ENCODE measurements at places on chromosomes 7 and 10.
A peak's percentile ranks its signal among the peaks of the same experiment; 100 is the strongest.

- DNase-seq: no peak
Observed at GRCh38 chr7:83976302-83976701, 218.3 kb downstream of the SEMA3A start.

DNA sequence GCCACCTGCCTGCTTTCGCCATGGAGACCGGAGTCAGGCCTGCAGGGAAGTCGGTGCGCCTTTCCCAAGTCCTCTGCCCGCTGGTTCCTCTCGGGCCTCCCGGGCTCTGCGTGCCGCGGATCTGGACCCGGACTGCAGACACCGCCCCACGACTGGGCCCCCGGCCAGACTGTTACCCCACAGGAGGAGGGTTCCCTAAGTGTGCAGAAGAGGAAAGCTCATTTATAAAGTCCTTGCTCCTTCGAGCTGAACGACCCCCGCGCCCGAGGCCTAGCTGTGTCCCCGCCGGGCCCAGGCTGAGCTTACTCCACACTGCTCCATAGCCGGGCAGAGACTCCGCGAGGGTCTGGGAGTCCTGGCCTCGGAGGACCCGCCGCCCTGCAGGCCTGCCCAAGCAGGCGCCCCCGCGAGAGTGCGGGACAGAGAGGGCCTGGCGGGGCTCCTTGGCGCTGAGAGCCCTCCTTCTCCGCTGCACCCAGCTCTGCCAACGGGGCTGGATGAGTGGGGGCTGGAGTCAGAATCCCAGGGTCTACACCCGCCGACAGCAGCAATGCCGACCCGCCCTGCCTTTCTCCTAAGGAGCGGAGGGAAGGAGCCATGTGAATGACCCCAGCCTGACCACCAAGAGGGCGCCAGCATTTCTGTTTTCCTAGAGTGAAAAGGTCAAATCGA is 8.3 kb downstream of the EN2 start:
- no peak for DNase-seq

DNA sequence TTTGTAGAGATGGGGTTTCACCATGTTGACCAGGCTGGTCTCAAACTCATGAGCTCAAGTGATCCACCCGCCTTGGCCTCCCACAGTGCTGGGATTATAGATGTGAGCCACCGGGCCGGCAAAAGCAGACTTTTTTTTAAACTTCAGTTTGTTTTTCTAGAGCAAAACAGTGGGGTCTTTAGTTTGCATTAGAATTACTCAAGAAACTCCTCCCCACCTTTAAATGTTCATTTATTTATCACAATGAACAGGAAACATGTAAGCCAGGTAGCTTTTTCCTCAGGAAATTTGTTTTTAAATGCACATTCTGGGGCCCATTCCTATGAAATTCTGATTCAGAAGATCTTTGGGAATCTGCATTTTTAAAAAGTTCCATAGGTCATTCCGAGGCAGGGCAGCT is 56.0 kb upstream of the JAZF1 start:
- no peak for DNase-seq

GRCh38 chr10:80207768-80208370 is 2.5 kb upstream of the ANXA11 start:
- DNase-seq: no peak

DNA sequence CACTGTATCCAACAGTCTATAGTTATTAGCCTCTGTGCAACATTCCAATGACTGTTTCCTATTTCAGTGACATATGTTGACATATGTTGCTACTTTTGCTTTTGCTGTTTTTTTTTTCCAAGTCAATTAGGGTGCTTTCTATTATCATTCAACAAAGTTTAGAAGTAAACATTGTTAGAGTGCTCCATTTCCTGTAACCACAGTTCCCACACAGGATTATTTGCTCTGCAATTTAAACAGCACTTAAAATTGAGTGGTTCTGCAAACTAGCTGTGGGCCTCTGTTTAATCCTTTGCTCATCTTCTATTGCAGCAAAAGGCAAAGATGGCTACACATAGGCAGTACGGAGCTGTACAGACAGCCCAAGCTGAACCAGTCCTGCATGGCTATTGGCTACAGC is 46.5 kb upstream of the PTN start:
- no peak for DNase-seq

DNA sequence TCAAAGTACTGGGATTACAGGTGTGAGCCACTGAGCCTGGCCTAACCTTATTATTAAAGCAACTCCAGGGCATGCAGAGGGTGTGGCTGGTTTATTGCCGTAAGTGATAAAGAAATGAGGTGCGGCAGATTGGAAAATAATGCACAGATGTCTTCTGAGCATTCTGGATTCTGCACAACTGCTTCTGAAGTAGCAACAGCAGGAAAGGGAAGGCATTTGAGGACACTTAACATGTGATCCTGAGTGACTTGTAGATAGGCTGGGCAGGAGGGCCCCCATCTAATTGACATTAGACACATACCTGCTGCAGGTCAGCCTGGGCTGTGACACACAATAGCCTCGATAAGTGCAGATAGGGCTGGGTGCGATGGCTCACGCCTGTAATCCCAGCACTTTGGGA is 5.6 kb downstream of the RHBDD2 start:
- no peak for DNase-seq

- no peak for DNase-seq
Observed at GRCh38 chr10:112115781-112116385, 67.7 kb downstream of the GPAM start.

DNA sequence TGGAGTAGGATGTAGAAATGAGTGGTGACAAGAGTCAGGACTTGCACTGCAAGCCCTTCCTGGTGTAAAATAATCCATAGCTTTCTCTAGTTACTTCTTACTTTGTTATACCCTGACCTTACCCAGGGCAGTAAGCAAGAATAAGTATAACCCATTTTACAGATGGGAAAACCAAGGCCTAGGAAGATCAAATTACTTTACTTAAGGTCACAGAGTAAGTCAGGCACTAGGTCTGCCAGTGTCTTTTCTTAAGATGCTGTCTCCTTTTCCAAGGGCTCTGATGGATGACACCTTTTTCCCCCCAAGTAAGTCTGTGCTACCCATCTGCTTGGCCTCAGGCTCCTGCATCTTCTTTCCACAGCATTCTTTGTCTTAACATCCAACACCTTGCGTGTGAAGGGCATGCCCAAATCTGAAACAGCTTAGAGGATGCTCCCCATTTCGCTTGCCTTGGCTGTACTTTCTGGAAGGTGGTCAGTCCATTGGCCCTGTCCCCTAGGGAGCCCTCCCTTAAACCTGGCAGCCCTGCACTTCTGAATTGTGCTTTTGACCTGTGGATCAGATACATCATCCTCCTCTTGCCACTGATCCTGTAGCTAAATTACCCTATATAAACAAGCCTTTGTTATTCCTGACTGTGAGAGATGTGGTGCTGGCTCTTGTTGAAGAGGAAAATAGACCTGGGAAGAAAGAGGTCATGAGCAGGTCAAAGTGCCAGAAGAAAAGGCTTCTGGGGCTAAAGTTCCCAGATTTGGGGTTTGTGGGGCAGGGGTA is 168.6 kb downstream of the LRMDA start:
- no peak for DNase-seq

GRCh38 chr10:72297281-72297804 is 23.6 kb downstream of the DDIT4 start:
- DNase-seq: peak; percentile 96

- DNase-seq: no peak
Observed at GRCh38 chr7:16315280-16315679, 106.1 kb downstream of the CRPPA start.

DNA sequence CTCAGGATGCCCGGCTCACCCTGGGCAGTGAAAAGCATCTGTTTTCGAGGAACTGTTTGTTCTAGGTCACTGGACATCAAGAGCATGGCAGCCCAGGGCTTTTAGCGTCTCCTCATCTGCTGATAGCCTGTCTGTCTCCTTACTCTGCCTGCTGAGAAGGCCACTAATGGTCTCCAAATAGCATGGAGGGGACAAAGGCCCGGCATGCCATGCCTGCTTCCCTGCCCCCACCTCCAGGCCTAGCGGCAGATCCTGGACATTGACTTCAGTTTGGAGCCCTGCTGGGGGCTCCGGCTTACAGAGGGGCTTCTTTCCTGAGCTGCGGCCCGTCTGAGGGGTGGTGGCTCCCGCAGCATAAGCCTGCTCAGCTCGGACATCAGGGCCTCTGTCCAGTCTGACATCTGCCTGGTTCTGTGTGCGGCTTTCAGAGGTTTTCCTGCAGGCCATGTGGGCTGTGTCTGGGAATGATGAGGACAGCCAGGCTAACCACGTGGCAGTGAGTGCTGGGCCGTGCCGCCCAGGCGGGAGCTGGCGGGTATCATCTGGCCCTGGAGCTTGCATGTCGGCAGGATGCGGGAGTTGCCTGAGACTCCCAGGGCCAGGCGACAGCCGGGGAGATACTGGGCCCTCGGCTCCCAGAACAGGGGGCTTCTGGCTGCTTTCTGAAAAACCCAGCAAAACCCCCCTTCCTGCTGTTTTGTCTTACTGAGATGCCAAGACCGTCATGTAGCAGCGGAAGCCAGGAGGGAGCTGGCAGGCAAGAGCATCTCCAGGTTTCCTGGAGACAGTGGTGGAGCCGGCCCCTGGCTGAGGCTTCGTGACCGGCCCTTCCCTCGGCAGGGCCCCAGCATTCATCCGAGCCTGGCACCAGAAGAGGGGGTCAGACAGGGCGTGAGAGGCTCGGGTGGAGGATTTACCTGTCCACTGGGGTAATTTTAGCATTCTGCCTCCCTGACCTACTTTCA is 9.2 kb downstream of the PFKFB3 start:
- no peak for DNase-seq

DNA sequence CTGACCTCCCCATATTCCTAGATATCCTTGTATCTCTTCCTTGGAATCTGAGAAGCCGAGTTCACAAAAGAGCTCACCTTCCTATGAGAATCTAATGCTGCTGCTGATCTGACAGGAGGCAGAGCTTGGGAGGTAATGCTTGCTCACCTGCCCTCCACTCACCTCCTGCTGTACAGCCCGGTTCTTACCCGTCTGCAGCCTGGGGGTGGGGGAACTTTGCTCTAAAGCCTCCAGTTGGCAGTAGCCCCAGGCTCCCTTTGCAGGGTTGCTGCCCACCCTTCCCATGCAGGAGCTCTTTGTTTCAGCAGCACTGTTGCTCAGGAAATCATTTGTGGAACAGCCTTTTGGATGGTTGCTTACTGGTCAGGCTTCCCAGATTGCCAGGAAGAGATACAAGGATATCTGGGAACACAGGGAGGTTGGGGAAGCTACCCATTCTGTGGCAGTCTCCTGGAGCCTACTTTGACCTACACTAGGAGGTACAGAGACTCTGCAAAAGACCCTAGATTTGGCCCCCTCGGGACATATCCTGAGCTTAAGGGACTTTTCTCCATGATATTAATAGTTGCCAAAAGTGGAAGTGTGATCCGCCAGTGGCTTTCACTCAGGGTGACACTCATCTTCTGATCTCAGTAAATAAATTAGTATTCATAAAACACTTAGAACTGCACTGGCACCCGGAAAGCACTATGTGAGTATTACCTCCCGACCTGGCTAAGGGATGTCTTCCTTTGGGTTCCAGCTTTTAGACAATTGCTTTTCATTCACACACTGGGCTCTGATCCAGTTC is 363.7 kb upstream of the PODXL start:
- DNase-seq: no peak

GRCh38 chr10:117503244-117504205 is 39.0 kb upstream of the EMX2 start:
- DNase-seq: no peak

DNA sequence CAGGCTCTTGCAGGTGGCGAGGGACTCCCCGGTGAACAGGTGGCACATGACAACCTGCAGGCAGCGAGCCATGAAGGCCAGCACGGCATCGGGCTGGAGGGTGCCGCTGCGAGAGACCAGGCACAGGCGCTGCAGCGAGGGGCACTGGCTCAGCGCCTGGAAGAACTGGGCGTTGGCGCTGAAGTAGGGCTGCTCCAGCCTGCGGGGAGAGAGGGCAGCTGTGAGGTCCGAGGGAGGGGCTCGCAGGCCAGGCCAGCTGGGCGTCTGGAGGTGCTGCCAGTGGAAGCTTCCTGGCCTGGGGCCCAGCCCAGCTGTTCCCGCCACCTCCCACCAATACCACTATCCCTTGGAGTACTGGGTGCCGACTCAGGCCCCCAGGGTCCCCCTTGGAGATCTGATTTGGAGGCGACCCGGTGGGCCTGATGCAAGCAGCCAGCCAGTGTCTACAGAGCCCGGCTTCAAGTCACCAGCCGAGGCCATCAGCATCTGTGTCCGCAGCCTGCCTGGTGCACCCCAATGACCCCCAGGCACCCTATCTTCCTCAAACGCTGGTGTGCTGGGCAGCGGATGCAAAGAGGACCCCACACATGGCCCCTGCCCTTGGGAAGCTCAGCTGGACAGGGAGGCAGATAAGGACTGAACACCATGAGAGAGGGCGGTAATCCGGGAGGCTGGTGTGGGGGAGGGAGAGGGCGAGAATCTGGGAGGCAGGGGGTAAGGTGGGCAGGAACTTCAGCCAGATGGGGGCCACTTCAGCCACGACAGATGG is 67.8 kb upstream of the TNRC18 start:
- DNase-seq: no peak

DNA sequence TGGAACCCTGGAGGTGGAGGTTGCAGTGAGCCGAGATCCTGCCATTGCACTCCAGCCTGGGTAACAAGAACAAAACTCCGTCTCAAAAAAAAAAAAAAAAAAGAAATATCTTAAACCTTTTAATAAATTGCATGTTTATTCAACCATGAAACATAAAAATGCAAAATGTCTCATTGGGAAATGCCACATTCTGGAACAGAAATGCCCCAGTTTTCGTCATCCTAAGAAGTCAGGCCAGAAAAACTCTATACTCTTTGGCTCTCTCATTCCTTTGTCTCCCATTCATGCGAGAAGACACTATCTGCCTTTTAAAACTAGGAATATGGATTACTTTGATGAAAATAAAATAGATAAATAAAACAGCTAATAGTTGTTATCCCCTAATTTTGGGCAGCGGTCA is 21.5 kb upstream of the ABLIM1 start:
- DNase-seq: no peak

GRCh38 chr7:3494947-3495346 is 193.9 kb downstream of the SDK1 start:
- DNase-seq: no peak

DNA sequence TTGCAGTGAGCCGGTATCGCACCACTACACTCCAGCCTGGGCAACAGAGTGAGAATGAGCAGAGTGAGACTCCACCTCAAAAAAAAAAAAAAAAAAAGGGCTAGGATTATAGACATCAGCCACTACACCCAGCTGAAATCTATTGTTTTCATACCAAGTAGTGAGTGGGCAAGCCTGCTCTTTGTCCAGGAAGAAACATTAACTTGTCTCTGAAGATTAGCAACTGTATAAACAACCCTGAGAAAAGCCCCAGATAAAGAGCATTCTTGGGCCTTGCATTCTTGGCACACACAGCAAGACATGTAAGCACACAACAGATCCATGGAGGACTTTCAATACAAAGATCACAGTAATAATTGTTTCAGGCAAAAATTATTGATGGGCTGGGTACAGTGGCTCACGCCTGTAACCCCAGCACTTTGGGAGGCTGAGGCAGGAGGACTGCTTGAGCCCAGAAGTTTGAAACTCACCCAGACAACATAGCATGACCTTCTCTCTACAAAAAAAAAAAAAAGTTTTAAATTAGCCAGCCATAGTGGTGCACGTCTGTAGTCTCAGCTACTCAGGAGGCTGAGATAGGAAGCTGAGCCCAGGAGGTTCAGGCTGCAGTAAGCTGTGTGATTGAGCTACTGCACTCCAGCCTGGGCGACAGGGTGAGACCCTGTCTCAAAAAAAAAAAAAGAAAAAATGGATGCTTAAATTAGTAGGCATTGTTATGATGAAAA is 4.4 kb downstream of the PSPH start:
- DNase-seq: no peak
